ENCODE measurements at places on chromosomes 6 and 20. TPM values are rescaled to one million over a fixed set of nuclear protein-coding genes. Genes with fewer than 3 reads are reported as not detected.

DNA sequence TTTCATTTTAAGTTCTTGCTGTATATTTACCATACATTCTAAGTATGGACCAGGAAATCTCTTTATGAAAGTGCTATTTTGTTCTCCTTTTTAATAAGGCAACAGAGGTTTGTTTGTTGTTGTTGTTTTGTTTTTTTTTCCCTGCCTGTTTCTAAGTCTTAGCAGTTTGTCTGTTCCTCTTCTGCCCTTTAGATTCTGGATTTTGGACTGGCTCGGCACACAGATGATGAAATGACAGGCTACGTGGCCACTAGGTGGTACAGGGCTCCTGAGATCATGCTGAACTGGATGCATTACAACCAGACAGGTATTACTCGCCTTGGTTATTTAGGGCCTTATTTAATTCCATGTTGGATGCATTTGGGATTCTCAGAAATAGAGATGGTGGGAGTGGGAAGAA lies 48.0 kb downstream of the MAPK14 start:
- H3K4me3 ChIP-seq: no peak overlapping the region
- H3K27me3 ChIP-seq: no peaks in the 10 kb centered on the region
- H3K27ac ChIP-seq: peak overlapping the region; percentile 5
- H3K36me3 ChIP-seq: peaks cover 6% of the 10 kb centered on the region
- no peak for DNase-seq
- peaks cover 36% of the 10 kb centered on the region for H3K4me1 ChIP-seq

GRCh38 chr6:30192076-30192475 lies 21.1 kb downstream of the TRIM26 start:
- H3K27me3 ChIP-seq: no peaks in the 10 kb centered on the region
- no peak overlapping the region for H3K4me3 ChIP-seq
- H3K36me3 ChIP-seq: peaks cover 42% of the 10 kb centered on the region
- no peak overlapping the region for H3K27ac ChIP-seq
- H3K4me1 ChIP-seq: no peaks in the 10 kb centered on the region

DNA sequence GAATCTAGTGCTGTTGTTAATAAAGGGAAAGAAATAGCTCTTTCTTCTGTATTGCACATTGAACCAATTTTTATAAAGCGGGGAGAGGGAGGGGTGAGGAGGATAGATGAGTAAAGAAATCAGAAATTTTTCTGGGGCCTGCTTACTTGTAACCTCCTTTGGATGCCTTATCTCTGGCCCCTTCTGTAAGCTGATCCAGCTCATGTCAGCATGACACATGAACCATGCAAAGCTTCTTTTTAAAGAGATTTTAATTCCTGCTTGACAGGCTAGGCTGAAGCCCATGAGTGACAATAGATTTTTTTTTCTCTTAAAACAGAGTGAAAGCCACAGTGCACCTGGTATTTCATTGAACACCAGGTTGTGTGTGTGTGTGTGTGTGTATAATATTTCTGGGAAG lies 325.3 kb downstream of the PRL start:
- H3K27me3 ChIP-seq: no peaks in the 10 kb centered on the region
- no peak overlapping the region for H3K27ac ChIP-seq
- no peak for DNase-seq
- no peaks in the 10 kb centered on the region for H3K36me3 ChIP-seq
- H3K4me3 ChIP-seq: no peak overlapping the region
- H3K4me1 ChIP-seq: peaks cover 12% of the 10 kb centered on the region

GRCh38 chr6:161544801-161545480 lies 271.1 kb upstream of the AGPAT4 start:
- no peaks in the 10 kb centered on the region for H3K4me1 ChIP-seq
- H3K27ac ChIP-seq: no peak overlapping the region
- H3K27me3 ChIP-seq: no peaks in the 10 kb centered on the region
- no peaks in the 10 kb centered on the region for H3K36me3 ChIP-seq
- H3K4me3 ChIP-seq: no peak overlapping the region

GRCh38 chr6:141199074-141199473 lies 933.7 kb upstream of the GJE1 start:
- no peak overlapping the region for H3K27ac ChIP-seq
- no peaks in the 10 kb centered on the region for H3K4me1 ChIP-seq
- DNase-seq: no peak
- H3K4me3 ChIP-seq: no peak overlapping the region

- H3K36me3 ChIP-seq: no peaks in the 10 kb centered on the region
- no peaks in the 10 kb centered on the region for H3K4me1 ChIP-seq
- DNase-seq: no peak
- peak overlapping the region; percentile 62 for H3K27ac ChIP-seq
- H3K4me3 ChIP-seq: no peak overlapping the region
Measured at GRCh38 chr20:36094497-36094896, 60.0 kb upstream of the EPB41L1 start.

- no peaks in the 10 kb centered on the region for H3K4me1 ChIP-seq
- no peaks in the 10 kb centered on the region for H3K36me3 ChIP-seq
- no peak overlapping the region for H3K27ac ChIP-seq
- H3K27me3 ChIP-seq: peaks cover 20% of the 10 kb centered on the region
Measured at GRCh38 chr6:133245422-133245903, 4.3 kb downstream of the EYA4 start.

DNA sequence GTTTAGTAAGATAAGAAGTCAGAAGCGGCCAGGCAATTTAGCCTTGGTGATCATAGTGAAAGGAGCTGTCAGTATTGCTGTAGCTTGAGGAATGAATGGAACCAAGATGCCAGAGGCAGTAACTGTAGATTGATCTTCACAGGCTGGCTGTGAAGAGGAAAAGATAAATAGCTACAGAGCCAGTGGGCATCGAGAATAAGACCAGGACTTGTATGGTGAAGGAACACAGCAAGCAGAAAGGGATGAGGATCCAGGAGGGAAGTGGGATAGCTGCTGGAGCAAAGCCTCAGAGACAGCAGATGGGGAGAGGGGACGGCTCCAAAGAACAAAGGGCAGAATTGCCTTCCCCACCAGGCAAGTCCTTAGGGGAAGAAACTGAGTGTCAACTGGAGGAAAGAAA lies 294.4 kb upstream of the PLN start:
- H3K36me3 ChIP-seq: no peaks in the 10 kb centered on the region
- no peaks in the 10 kb centered on the region for H3K4me1 ChIP-seq
- H3K27ac ChIP-seq: no peak overlapping the region
- no peak overlapping the region for H3K4me3 ChIP-seq

DNA sequence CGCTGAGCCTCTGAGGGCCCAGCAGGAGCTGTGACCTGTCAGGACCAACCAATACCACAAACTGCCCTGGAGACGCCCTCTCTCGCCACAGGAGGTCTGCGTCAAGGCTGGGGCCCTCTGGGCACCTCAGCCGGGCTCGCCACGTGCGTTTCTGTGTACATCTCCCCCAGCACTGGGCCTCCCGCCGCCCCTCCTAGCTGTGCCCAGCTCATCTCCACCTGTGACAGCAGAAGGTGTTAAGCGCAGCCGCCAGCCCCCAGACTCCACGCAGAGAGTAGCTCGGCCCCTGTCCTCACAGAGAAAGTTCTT lies 91.4 kb downstream of the TAF4 start:
- DNase-seq: peak; percentile 47
- no peak overlapping the region for H3K27ac ChIP-seq
- no peaks in the 10 kb centered on the region for H3K27me3 ChIP-seq
- H3K4me3 ChIP-seq: no peak overlapping the region

GRCh38 chr6:106411643-106412200 lies 51.2 kb downstream of the CRYBG1 start:
- H3K4me3 ChIP-seq: no peak overlapping the region
- no peak for DNase-seq
- H3K27me3 ChIP-seq: no peaks in the 10 kb centered on the region
- H3K27ac ChIP-seq: no peak overlapping the region

GRCh38 chr6:119020597-119021561 lies 57.6 kb downstream of the FAM184A start:
- DNase-seq: no peak
- H3K27ac ChIP-seq: no peak overlapping the region
- H3K27me3 ChIP-seq: no peaks in the 10 kb centered on the region
- no peaks in the 10 kb centered on the region for H3K36me3 ChIP-seq

GRCh38 chr6:100121854-100122609 lies 128.0 kb upstream of the MCHR2 start:
- H3K36me3 ChIP-seq: no peaks in the 10 kb centered on the region
- no peak overlapping the region for H3K4me3 ChIP-seq
- H3K27me3 ChIP-seq: no peaks in the 10 kb centered on the region
- DNase-seq: no peak
- H3K27ac ChIP-seq: no peak overlapping the region
- no peaks in the 10 kb centered on the region for H3K4me1 ChIP-seq

DNA sequence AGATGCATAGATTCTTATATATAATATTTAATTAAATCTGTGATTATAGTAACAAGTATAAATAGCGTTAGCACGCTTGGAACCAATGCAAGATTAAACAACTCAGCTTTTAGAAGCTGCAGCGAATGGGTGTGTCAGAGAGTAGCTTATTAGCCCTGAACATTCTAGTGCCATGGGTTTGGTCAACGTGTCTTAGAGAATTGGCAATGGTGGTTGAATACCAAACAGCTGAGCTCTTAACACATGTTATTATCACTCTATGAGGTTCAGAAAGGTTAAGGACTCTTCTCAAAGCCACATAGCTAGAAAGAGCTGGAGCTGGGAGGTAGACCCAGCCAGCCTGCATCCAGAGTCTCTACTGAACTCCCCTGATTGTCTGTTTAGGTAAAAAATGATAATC lies 284.2 kb upstream of the CHD6 start:
- DNase-seq: no peak
- no peak overlapping the region for H3K4me3 ChIP-seq
- no peaks in the 10 kb centered on the region for H3K36me3 ChIP-seq
- no peaks in the 10 kb centered on the region for H3K4me1 ChIP-seq
- no peak overlapping the region for H3K27ac ChIP-seq
- H3K27me3 ChIP-seq: no peaks in the 10 kb centered on the region

- DNase-seq: no peak
- no peaks in the 10 kb centered on the region for H3K27me3 ChIP-seq
- no peak overlapping the region for H3K27ac ChIP-seq
- no peaks in the 10 kb centered on the region for H3K4me1 ChIP-seq
- no peak overlapping the region for H3K4me3 ChIP-seq
Measured at GRCh38 chr20:15236812-15237211, 899.4 kb upstream of the FLRT3 start.

DNA sequence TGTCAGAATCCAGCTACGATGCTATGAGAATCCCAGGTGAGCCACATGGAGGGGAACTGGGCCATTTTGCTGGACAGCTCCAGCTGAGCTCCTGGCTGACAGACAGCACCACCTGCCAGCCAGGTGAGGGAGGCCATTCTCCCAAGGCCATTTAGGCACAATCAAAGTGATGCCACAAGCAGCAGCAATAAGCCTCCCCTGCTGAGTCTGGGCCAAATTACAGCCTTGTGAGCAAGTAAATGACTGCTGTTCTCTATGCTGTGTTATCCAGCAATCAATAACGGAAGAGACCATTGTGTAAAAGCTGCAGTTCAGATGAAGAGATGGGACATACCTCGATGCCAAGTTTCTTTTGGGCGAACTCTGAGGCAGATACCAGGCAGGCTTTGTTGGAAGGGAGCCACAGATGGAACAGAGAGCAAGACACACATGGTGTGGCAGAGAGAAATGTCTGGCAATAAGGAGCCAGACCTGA lies 14.0 kb upstream of the SCGN start:
- H3K27ac ChIP-seq: no peak overlapping the region
- no peaks in the 10 kb centered on the region for H3K27me3 ChIP-seq
- no peaks in the 10 kb centered on the region for H3K36me3 ChIP-seq
- H3K4me1 ChIP-seq: no peaks in the 10 kb centered on the region
- H3K4me3 ChIP-seq: no peak overlapping the region

DNA sequence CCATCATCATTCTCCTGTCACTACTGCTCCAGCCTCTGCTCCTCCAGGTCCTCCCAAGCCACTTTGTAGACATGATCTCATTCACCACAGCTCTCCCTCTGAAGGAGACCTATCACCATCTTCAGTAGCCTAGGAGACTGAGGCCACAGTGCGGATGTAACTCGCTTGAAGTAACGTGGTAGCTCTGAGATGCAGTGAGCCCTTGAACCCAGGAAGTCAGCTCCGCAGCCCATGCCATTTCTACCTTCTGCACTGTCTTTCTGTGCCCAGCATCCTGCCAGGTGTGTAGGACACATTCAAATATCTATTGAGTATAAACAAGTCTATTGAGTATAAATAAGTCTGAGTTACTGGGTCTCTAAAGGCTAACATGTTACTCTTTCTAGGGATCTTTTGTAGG lies 164.4 kb downstream of the CDH26 start:
- no peak for DNase-seq
- no peaks in the 10 kb centered on the region for H3K36me3 ChIP-seq
- no peak overlapping the region for H3K27ac ChIP-seq
- no peak overlapping the region for H3K4me3 ChIP-seq
- no peaks in the 10 kb centered on the region for H3K4me1 ChIP-seq

GRCh38 chr20:24587384-24588046 lies 118.1 kb downstream of the SYNDIG1 start:
- H3K36me3 ChIP-seq: no peaks in the 10 kb centered on the region
- H3K27ac ChIP-seq: no peak overlapping the region
- H3K4me1 ChIP-seq: no peaks in the 10 kb centered on the region
- DNase-seq: no peak
- H3K4me3 ChIP-seq: no peak overlapping the region
- peaks cover 22% of the 10 kb centered on the region for H3K27me3 ChIP-seq

DNA sequence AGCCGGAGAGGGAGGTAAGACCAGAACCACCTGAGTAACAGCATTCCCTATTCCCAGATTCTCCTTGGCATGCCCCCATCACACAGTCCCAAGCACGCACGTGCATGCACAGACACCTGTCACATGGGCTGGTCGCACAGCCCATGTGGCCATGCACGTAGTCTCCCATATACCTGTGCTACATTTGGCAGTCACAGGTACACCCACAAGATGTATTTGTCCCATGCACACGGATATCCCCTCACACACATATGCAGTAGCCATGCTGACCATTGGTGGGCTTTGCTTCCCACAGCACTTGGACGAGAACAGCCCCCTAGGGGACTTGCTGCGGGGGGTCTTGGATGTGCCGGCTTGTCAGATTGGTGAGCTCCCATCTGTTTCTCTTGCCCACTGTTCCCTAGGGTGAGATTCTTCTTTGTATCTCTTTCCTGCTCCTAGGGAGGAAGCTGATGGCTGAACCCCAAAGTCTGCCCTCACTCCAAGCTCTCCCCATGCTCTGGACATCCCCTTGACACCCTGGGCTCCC lies 31.9 kb downstream of the PLCG1 start:
- H3K36me3 ChIP-seq: peaks cover 45% of the 10 kb centered on the region
- DNase-seq: no peak
- no peaks in the 10 kb centered on the region for H3K4me1 ChIP-seq
- H3K4me3 ChIP-seq: no peak overlapping the region

DNA sequence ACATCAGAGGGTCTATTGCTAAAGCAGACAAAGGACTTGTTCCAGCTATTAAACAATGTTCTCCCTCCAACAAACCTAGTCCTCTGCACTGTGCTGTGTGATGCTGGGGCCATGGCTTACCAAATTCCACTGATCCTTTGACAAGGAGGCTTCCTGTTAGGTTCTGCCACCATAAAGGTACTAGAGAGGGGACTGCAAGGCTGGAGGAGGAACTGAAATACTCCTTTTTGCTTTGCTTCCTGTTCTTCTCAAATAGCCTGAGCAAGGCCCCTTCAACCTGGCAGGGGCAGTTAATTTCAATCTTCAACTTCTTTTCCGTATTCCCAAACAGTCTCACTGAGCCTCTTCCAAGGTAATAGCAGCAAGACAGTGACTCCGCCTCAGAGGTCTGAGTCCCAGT lies 286.4 kb upstream of the IRAK1BP1 start:
- no peaks in the 10 kb centered on the region for H3K27me3 ChIP-seq
- no peaks in the 10 kb centered on the region for H3K4me1 ChIP-seq
- H3K27ac ChIP-seq: no peak overlapping the region
- H3K36me3 ChIP-seq: no peaks in the 10 kb centered on the region
- no peak for DNase-seq

SCRT2 gene
- not detected for total RNA-seq

NKX2-4 gene
- total RNA-seq: not detected

SMIM26 gene
- 208 TPM for total RNA-seq

OR12D1 gene
- not detected for total RNA-seq

TMEM244 gene
- total RNA-seq: not detected
